ENCODE measurements at places on chromosomes 13 and 19. TPM values are rescaled to one million over a fixed set of nuclear protein-coding genes. Genes with fewer than 3 reads are reported as not detected.

DNA sequence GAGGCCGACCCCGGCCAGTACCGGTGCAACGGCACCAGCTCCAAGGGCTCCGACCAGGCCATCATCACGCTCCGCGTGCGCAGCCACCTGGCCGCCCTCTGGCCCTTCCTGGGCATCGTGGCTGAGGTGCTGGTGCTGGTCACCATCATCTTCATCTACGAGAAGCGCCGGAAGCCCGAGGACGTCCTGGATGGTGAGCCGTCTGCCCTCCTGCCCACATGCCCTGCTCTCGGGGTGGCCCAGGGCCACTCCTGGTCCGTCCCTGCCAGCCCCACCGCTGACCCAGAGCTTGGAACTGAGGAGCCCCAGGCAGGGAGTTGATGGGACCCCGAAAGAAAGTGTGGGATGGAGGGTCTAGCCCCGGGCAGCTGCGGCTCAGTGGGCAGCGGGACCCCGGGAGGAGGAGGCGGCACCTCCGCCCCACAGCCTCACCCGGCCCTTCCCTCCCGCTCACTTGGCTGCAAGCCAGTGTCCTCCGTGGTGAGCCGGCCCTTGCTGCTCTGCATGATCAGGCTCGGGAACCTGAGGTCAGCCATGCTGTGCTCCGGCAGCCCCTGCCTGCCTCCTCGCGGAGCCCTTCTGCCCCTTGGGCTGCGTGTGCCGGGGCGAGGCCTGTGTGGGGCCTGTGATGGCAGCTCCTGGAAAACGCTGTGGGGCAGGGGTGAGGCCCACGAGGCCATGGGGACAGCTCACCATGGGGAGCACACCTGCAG is 8.1 kb upstream of the HCN2 start:
- DNase-seq: no peak

DNA sequence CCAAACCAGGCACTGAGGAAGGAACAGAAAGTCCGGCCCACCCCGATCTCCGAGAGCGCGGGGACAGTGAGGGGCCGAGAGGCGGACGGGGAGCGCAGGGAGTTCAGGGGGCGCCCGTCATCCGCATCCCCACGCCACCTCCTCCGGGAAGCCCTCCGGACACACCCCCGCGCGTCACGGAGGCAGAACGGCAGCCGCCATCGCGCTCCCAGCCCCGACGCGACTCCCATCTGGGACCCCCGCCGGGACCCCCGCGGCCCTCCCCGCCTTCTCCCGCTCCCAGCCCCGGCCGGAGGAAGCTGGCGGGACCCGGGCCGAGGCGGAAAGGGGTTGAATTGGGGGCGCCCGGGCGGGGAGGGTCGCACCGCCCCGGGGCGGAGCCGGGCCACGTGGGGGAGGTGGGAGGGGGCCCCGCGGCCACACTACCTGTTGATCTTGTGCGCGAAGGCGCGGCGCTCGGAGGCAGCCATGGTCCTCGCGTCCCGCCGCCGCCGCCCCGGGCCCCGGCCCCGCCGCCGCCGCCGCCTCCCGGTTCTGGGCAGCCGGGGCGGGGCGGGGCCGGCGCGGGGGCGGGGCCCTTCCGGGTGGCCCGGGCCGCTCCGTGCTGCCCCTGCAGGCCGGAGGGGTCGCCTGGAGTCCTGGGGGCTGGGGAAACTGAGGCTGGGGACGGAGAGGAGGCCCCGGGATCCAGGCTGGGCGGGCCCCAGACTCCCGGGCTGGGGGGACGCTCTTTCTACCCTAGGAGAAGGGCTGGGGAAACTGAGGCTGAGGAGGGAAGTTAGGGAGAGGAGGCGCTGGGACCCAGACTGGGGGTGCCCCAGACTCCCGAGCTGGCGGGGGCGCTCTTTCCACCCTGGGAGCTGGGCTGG is at the start of gene DOCK6:
Gene DOCK6 (minus strand): TSS at position 554 of the 869 bp plus-strand sequence. CDS start 84 bp downstream, at position 470.
- DNase-seq: no peak

DNA sequence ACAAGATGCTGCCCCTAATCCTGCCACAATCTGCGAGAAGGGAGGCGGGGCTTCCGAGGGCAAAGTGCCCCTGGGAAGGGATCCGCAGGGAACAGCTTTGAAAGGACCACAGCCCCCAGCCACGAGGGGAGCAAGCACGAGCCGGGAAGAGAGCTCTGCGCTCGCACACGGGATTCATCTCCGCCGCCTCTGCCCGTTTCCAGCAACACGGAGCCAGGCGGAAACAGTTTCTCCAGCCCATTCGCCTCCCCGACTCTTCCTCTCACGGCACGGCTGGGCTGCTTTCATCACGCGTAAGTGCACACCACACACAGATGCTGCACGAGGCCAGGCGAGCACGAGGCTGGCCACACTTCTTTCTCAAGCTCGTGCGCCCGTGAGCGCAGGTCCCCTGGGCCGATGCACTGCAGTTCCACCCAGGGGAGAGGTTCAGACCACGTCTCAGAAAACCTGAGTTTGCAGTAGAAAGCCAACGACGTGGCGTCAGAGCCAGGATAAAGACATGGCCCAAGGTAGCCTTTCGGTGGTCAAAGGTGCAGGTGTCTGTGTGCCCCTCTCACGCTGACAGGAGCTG is 33.6 kb downstream of the NAXD start:
- no peak for DNase-seq

GRCh38 chr13:113905018-113905417 is 41.1 kb upstream of the GAS6 start:
- DNase-seq: no peak

DNA sequence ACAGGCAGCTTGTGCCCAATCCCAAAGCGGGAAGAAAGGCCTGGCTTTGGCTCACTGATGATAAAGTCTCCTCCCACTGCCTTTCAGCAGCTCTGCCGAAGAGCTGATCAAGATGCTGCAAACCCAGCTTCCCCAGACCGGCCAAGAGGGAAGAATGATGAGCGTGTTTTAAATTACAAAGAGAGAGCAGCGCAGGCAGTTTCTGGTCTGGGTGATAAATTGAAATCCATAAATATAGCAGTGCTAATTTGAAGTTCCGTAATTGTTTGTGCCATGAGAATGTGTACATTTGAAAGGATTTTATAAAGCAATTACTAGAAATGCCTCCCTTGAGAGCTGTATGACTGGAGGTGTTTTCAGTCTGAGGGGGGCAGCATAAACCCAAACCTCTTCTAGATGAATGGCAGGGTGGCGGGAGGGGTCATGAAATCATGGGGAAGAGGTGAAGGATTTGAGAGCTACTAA is 171.8 kb downstream of the STK24 start:
- no peak for DNase-seq

GRCh38 chr13:110322126-110322827 is 15.2 kb downstream of the COL4A2 start:
- DNase-seq: no peak

- DNase-seq: no peak
These were observed 6.6 kb downstream of the C19orf25 start for GRCh38 chr19:1472231-1473084.

DNA sequence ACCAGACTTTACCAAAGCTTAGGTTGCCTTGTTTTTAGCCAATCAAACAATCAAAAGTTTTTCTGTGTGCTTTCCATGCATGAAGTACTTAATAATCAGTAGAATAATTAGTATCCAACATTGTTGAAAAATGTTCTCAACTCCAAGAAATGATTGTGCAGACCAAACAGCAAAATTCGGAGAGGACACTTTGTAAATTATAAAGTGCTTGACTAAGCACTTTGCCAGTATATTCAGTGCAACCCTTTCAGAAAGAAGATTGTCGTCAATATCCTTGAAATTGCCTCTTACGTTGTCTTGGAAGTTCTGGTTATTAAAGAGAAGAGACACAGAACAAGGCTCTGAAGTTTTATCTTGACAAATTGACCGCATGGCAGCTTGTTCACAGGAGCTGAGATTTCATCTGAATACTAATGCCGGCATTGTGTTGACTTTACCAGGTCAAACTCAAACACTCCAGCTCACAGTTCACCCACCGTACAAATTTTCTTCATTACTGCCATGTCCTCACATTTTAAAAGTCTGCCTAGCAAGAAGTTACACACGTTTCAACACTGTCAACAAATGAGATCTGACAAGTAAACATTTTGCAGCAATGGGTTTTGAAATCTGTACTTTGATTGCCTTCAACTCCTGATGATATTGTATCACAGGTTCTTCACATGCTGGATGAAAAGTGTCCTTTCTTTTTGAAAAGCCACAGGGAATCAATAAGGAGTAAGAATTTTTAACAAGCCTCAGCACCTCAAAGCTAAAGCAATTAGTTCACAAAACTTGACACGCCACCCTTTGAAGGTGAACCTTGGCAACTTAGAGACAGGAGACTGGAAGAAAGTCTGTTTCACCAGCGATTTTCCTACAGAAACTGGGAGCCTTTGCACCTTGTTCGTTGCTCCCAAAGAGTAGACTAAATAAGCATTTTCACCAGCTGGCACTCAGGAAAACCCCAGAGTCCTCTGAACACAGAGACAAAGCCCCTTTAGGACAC is 150.9 kb downstream of the RFC3 start:
- DNase-seq: no peak

DNA sequence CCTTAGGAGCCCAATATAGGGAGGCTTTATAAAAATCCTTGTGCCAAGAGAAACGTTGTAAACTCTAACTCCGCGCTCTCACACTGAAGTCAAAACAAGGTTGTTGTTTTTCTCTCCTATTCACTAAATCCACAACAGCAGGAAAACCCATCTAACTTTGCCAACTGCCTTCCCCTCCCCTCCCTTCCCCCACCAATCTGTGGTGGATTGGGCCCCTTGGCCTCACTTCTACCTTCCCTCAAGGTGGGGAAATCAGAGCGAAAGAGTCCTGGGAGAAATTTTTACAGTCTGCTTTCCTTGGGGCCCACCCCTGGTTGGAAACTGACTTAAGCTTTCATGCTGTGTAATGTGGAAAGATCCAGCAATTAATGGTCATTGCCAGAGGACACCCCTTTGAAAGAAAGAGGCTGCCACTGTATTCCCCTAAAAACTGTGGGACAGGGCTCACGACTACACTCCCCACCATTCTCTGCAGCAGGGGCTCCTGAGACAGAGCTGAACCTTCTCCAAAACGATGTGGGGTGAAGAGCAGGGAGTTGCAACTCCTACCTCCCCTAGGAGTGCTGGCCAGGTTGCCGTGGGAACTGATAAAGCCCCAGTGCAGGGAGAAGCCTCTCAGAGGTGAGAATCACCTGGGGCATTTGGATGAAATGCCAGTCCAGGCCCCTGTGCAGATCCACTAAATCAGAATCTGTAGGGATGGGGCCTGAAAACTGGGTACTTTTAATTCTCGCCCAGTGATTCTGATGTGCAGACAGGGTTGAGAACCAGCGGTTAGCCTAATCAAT is 1.1 kb downstream of the DHRS12 start:
- no peak for DNase-seq

GRCh38 chr13:40442826-40443225 is 223.6 kb downstream of the FOXO1 start:
- DNase-seq: no peak

- no peak for DNase-seq
These were observed 81.7 kb upstream of the SLC10A2 start for GRCh38 chr13:103147961-103148360.

DNA sequence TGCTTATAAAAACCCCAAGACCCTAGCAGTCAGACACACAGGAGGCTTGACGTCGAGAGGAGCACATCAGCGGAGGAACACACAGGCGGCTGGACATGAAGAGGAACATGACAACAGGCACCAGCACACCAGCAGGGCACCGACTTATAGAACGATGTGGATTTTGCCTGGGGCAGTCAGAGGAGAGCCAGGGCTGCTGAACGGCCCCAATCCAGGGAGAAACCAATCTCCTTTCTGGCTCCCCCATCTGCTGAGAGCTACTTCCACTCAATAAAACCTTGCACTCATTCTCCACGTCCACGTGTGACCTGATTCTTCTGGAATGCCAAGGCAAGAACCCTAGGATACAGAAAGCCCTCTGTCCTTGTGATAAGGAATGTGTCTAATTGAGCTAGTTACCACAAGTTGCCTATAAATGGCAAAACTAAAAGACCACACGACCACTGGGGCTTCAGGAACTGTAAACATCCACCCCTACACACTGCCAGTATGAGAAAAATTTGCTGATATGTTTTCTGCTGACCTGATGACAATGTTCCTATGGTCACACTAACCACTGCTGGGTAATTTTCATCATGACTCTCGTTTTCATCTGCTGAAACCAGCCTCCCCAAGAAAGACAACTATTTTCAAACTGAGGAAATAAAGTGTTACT is 35.8 kb upstream of the CEACAM21 start:
- no peak for DNase-seq

PGLYRP1 gene
- polyA plus RNA-seq: 0.84 TPM

DNA sequence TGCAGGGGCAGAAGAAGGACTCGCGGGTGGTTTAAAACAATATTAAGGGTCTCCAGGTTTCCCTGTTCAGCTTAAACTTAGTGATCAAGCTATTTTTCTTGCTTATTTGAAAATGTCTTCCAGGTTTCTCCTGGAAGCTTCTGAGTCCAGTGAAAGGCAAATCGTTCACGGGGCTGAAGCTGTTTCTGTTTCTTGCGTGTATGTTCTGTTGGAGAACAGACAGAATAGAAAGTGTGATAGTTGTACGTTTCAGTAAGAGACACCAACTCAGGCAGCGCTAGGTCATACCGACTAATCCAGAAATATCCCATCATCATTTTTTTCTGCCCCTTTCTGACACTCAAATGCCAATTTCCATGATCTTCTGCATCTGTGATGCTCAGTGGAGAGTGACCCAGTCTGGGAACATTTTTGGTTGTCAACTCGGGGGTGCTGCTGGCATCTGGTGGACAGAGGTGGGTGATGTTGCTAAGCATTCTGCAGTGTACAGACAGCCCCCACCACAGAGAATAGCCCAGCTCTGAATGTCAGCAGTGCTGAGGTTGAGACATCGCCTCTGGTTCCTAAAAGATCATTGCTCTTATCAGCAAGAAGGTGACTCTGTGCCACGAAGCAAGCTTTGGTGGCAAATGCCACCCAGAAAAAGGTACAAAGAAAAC is 4.3 kb downstream of the KLF2 start:
- no peak for DNase-seq

ZNF132 gene
- polyA plus RNA-seq: 13.6 TPM

GRCh38 chr19:58284199-58284598 is 5.4 kb downstream of the ZNF8 start:
- no peak for DNase-seq

DNA sequence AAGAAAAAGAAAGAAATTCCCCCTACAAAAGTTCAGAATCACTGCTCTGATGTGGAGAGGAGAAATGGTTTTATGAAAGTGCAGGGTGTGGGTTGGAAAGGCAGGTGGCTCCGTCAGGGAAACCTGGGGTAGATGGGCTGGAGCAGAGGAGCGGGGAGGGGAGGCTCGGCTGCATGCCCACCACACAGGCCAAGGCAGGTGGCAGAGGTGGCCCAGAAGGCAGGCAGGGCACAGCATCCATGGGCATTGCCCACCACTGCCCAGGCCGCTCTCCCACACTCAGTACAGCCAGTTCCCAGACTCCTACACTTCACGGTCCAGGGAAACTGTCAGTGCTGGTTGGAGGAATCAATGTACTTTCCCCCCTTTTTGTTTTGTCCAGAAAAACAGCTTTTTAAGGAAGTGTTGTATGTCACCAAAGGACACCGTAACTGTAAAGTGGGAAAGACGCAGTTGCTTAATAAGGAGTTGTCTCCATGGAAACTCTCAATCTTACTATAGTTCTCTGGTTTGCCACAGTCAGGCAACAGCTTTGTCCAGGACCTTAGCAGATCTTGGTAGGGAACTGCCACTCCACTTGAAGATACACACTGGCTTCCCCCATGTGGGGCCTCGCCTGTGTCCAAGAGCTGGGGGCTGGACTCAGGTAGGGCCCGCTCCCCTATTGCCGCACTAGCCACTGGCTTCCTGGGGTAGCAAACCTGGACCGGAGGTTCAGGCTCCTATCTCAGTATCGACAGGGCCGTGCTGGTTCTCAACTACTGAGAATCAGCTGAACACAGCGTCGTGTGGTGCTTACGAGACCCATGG is 82.9 kb downstream of the RAB20 start:
- no peak for DNase-seq

All from renal pelvis (tissue), 12 donors.